Neural progenitor cell (in vitro differentiated cells): ENCODE measurements at places on chromosomes 11 and 22. TPM values are rescaled to one million over a fixed set of nuclear protein-coding genes. Genes with fewer than 3 reads are reported as not detected.

- no peaks in the 10 kb centered on the region for H3K4me1 ChIP-seq
- DNase-seq, result no peak
- no peaks in the 10 kb centered on the region for H3K36me3 ChIP-seq
- H3K27me3 ChIP-seq, result no peaks in the 10 kb centered on the region
- no peak overlapping the region for H3K4me3 ChIP-seq
These were observed 29.2 kb upstream of the POGLUT3 start for GRCh38 chr11:108527382-108527781.

DNA sequence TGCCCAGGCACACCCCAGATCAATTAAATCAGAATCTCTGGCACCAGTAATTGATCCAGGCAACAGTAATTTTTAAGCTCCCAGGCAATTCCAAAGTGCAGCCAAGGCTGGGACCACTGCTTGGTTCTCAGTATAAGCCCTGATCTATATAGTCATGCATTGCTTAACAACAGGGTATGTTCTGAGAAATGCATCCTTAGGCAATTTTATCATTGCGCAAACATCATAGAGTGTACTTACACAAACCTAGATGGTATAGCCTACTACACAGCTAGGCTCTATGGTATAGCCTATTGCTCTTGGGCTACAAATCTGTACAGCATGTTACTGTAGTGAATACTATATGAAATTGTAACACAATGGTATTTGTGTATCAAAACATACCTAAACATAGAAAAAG, 651 bp upstream of the C11orf42 start:
- no peaks in the 10 kb centered on the region for H3K36me3 ChIP-seq
- H3K4me3 ChIP-seq, result no peak overlapping the region
- no peaks in the 10 kb centered on the region for H3K27me3 ChIP-seq
- H3K4me1 ChIP-seq, result no peaks in the 10 kb centered on the region
- no peak for DNase-seq

The SLC25A18 gene
- 0.37 and 0.88 TPM in 2 replicates for total RNA-seq

The SLC1A2 gene
- total RNA-seq, result 4.2 and 4.9 TPM in 2 replicates
